Peyer's patch (tissue), 4 donors: ENCODE measurements at places on chromosomes 3 and 15. TPM values are rescaled to one million over a fixed set of nuclear protein-coding genes. Genes with fewer than 3 reads are reported as not detected.

The ARGFX gene
- total RNA-seq: not detected

The CCNB2 gene
- total RNA-seq: 7.5 TPM

The DLL4 gene
- total RNA-seq: 11.4 TPM

The LRTM1 gene
- total RNA-seq: not detected

The CPN2 gene
- not detected for total RNA-seq

The FYCO1 gene
- 51.2 TPM for total RNA-seq

The STXBP5L gene
- 0.27 TPM for total RNA-seq

The PTPRG gene
- total RNA-seq: 47.7 TPM

The RTP3 gene
- total RNA-seq: not detected

The TGM5 gene
- total RNA-seq: not detected

The WDR48 gene
- total RNA-seq: 24.2 TPM

The ESYT3 gene
- 2.3 TPM for total RNA-seq

The GRK7 gene
- total RNA-seq: not detected

The ITPKA gene
- 95.1 TPM for total RNA-seq

The LMAN1L gene
- total RNA-seq: not detected

The RTP1 gene
- total RNA-seq: not detected

The AHSG gene
- not detected for total RNA-seq

The SLC28A1 gene
- total RNA-seq: 4.1 TPM

The ARRDC4 gene
- total RNA-seq: 110 TPM

The ABHD6 gene
- total RNA-seq: 25.9 TPM

The UBP1 gene
- total RNA-seq: 62.0 TPM

The TMCO5A gene
- total RNA-seq: not detected

The ARNT2 gene
- total RNA-seq: 5.8 TPM

The ITGB5 gene
- total RNA-seq: 143 TPM

The CCDC39 gene
- total RNA-seq: not detected

The CFAP44 gene
- total RNA-seq: 12.4 TPM

The CCDC13 gene
- total RNA-seq: 1.4 TPM

The CLEC3B gene
- 24.4 TPM for total RNA-seq

The HRG gene
- not detected for total RNA-seq

The GOLGA8K gene
- total RNA-seq: not detected

The CLDN16 gene
- total RNA-seq: not detected

The SELENOK gene
- total RNA-seq: 48.7 TPM

The SRGAP3 gene
- 17.0 TPM for total RNA-seq

The THOC7 gene
- 64.4 TPM for total RNA-seq

The PHLDB2 gene
- total RNA-seq: 10.3 TPM

The VEPH1 gene
- total RNA-seq: not detected

The EBLN2 gene
- total RNA-seq: 14.9 TPM

The TM4SF4 gene
- 264 TPM for total RNA-seq

The LRRC31 gene
- total RNA-seq: 41.2 TPM

The ZNF620 gene
- 4.4 TPM for total RNA-seq

The CATSPER2 gene
- 28.1 TPM for total RNA-seq

The PRR23C gene
- not detected for total RNA-seq

The REC114 gene
- not detected for total RNA-seq

The SMAD6 gene
- 22.1 TPM for total RNA-seq
